ENCODE measurements at places on chromosomes 1 and 21.

DNA sequence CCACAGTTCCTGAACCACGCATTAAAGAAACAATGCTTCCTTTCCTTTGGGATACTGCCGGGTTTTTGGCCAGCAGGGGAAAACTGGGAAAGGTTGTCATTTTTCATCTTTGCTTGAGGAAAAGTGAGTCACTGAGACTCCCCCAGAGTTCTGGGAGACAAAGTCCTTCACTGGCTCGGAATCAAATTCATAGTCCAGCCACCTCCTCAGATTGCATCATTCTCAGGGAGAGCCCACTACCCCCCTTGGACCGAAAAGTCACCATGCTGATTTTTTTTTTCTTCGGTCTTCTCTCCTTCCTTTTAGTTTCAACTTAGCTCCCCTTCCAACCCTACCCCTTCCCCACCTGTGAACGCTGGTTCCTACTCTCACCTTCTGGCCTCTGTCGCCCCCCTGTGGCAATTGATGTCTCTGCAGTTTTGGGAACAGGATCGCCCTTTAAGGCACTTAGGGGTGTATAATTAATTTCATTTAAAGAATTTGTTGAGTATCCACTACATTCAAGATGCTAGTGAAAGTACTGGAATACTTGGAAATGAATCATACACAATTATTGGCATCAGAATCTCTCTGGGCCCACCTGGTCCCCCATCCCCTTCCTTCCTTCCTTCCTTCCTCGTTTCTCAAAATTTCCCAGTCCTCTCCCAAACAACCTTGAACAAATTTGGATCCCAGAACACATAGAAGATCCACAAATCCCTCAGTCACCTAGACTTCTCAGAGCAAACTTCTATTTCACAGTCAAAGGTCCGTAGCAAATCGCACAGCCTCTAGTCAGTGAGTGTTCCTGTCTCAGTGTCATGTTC lies 6.9 kb downstream of the ACKR1 start:
- DNase-seq, result peak; percentile 39

GRCh38 chr21:18252680-18253079 lies 8.0 kb downstream of the CHODL start:
- no peak for DNase-seq

DNA sequence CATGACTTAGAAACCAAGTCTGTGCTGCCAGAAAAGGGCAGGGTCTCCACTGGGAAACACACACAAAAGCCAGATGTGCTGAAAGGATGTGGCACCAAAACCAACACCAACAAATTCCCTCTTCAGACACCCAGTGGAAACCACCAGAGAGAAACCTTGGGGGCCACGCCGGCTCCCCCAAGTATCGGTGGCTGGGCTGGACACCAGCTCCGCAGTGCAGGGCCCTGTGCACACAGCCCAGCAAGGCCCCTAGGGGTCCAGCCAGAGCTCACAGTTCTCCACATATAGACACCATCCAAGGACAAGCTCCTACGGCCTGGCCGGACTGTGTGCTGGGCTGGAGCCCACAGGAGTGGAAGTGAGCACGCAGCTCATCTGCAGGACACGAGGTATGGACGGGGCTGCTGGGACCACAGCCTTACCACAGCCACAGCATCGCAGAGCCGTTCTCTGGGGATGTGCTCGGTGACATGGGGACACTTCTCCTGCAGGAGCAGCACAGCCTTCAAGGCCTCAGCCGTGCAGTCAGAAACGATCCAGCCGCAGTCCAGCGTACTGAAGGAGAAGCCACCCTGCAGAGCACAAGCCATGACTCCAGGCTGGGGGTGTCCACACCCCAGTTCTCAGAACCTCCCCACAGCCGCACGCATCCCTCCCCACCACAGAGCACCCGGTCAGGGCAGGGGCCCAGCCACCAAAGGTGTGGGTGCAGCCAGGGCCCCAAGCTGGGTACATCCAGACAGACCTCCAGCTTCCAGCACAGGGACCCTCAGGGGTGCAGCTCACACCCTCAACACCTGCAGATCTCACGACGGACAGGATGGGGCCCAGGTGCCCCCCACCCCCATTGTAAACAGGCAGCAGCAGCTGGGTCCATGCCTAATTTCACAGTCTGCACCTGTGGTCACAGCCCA lies 21.3 kb downstream of the LSS start:
- no peak for DNase-seq

DNA sequence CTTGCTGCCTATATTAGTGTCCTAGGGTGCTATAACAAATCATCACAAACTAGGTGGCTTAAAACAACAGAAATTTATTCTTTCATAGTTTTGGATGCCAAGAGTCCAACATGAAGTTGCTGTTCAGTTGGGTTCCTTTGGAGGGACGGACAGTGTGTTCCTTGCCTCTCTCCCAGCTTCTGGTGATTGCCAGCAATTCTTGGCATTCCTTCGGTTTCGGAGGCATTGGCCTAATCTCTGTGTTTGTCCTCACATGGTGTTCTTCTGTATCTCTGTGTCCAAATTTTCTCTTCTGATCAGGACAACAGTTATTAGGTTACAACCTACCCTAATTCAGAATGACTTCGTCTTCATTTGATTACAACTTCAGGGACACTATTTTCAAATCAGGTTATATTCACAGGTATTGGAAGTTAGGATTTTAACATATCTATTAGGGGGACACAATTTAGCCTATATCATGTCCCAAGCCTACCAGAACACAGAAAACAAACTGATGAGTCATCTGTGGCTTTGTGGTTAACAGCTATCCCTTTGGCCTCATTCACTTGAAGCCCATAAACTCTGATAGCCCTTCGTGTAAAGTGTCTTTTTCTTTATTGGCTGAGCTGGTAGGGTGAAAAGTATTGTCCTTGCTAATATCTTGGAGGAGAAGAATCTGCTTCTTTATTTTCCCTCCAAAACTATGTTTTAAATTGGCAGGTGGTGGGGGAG lies 83.2 kb upstream of the PAPPA2 start:
- DNase-seq, result peak; percentile 18

- DNase-seq, result no peak
Observed at GRCh38 chr1:244314921-244315559, 136.7 kb downstream of the ADSS2 start.

- peak; percentile 61 for DNase-seq
Observed at GRCh38 chr1:112673592-112674439, 643 bp upstream of the MOV10 start.

DNA sequence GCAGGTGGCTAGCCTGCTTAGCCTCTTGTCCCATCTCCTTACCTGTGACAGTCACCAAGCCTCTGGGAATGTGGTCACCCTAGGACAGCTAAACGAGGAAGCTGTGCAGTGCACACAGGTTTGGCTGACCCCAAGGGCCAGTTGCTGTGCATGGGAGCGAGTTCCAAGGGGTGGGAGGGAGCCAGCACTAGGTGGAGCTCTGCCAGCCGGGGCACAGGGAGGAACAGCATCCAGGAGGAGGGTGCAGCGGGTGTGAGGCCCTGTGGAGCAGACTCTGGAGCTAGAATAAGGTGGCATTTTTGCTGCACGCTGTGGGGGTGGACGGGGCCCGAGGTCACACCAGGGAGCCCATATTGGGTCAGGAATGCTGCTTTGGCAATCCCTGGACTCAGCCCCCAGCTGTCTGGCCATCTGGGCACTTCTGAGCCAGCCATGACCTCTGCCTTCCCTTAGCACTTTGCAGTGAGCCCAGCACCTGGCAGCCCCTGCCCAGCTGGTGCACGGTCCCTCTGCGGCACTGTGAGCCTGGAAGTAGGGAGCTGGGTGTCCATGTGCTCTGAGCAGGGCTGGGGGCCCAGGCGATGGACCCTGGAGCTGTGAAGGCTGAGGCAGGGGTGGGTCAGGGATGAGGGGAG lies 8.7 kb downstream of the PDXK start:
- DNase-seq, result peak; percentile 87

DNA sequence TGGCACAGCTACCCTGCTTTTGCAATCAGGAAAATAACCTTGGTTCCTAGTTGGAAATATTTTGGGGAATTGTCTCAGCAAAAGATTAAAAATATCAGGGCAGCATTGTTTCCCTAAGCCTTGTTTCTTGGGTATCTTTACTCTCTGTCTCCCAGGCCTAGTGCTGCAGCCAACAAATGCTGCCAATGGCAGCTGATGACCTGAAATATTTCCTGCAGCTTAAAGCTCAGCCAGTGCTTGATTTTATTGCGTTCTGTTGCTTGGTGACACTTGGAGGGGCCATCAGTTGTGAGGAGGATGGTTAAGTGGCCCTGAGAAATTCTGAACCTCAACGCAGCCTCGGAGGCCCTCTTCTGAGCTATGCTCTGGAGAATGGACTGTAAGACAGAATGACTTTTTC lies 59.4 kb upstream of the B3GALT5 start:
- no peak for DNase-seq

DNA sequence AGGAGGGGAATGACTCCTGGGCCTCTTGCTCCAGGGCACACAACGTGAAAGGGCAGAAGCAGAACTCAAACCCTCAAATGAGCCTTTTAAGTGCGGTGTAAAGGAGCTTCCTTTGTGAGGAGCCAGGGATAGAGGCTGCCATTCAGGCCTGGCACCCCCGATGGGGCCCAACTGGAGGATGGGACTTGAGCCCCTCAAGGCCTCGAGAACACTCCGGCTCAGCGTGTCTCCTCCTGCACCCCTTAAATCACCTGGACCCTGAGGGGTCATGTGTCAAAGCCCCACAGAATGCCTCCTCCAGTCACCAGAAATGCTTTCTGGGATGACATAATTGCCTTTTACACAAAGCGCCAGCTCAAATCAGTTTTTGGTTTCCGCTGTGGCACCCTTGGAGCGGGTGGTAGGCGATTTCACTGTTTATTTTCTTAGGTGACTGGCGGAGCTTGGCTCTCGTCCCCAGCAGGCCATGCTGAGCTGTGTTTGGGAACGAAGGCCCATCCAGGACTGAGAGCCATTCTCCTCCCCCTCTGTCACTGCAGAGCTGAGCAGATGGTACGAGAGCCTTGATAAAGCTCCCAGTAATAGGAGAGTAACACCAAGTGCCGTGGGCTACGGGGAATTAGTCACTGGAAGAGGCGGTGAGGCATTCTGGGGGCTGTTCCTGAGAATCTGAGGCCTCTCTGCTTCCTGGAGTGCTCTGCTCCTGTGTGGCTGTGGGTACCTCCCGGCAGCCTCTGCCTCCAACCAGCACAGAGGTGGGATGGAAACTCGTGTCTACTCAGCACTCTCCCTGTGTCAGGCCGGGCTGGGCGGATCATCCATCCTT lies 163.0 kb downstream of the GRIK3 start:
- no peak for DNase-seq

DNA sequence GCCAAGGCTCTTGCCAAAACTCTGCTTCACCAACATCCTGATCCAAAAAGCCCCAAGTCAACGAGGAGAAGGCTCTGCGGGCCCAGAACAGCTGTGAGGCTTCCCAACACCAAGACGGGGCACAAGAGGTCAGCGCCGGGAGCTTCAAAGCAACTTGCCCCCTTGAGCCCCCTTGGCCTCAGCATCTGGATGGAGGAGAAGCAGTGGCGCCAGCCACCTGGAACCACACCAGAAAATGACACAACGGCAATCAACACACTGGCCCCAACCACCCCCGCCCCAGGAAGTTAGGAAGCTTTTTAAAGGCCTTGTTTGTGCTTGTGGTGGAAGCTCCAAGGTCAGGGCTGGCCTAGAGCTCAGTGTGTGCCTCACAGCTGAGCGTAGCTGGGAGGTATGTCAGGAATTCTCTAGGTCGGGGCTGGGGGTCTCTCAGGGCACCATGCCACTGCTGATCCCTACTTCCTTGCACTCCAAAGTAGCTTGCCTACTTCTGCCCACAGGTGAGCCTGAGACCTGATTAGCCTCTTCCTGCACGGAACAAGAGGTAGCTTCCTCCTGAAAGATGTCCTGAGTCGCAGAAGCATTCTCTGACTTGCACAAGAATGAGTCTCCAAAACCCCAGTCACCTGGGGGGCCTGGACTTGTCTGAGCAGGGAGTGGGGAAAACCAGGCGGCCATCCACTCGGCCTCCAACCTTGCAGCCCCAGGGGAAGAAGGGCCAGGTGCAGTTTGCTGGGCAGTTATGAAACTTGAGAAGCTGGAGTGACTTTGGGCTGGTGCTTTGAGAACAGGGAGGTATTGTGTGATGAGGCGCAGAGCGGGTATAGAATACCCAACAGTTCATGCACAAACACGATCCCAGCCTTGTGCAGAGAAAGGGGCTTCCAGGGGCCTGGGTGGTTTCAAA lies 9.7 kb upstream of the SRP9 start:
- DNase-seq, result peak; percentile 80

DNA sequence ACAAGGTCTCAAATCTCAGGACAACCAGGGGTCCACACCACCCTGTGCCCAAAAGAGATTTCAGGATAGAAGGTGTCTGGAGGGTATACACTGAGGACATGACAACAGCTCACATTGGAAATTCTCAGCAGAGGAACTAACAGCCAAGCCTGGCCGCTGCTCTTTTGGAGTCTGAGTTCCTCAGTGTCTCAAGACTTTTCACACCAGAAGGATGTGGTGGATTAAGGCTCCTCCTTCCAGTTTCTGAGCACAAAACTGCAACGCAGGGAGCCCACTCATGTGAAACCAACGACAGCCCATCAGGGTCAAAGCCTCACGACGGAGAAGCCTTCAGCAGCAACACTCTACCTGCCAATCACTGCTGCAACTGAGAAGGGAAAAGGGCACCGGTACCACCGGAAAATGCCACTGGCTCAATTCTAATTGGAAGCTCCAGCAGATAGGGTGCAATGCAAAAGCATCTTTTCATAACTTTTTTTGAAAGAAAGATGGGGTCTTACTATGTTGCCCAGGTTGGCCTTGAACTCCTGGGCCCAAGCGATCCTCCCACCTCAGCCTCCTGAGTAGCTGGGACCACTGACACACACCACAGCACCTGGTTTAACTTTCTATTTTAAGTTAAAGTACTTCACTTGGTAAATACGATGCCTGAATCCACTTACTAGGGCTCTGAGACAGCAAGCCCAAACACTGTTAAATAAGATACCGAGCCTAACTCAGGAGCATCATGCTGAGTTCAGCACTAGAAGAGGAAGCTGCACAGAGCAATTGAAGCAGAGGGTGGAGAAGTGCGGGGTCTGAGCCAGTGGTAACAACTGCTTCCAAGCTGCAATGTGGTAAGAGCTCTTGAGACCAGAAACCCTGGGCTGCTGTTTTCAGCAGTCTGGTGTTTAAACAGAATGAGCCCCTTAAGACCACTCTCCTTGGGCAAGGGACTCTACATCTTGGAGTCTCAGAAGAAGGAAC lies 7.8 kb downstream of the CAPZB start:
- no peak for DNase-seq

DNA sequence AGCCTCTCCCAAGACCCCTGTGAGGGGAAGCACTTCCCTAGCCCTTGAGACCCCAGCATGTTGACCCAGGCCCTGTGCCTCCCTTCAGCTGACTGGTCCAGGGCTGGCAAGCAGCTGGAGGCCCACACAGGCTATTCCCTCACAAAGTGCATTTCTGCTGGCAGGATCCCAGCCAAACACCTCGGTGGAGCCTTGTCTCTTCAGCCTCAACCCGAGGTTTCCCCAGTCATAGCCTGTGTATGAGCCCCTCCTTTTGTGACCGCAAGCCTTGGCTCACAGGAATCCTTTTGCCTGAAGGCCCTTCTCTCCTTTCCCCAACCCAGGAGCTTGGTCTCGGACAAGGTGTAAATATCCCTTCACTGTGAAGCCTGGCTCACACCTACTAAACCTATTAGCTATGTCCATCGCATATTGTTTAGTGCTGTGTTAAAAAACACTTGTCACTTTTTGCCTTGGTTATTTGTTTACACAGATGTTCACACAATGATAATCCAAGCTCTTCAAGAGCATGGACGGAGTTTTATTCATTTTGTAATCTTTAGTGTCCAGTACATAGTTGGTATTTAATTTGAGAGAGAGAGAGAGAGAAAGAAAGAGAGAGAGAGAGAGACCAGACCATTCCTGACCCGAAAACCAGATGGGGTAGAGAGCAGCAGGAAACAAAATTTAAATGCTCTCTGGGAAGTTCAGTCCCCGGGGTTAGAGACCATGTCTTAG lies 8.5 kb upstream of the CD247 start:
- DNase-seq, result no peak

- no peak for DNase-seq
Observed at GRCh38 chr1:29939079-29939478, 702.8 kb downstream of the PTPRU start.

Data from A172 (cell line).